ENCODE measurements at places on chromosomes 6 and 20.
A peak's percentile ranks its signal among the peaks of the same experiment; 100 is the strongest.

DNA sequence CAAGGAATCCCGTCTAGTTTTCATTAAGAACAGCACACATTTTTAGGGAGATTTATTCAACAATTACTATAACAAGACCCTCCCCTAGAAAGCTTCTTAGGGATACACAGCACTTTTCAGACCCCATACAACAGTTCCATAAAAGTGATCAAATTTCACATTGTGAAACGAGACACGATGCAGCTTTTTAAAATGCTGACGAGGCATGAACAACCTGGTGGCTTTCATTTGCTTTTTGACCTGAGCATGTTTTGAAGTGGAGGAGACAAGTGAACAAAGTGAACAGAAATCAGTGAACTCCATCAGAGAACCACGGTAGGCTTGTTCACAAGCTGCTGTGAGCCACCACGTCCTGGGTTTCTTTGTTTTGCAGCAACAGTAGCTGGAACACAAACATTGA is 112.2 kb downstream of the PCSK2 start:
- H3K36me3 ChIP-seq: no peaks in the 10 kb centered on the region
- no peak for DNase-seq

GRCh38 chr6:137724495-137725211 is 142.4 kb upstream of the TNFAIP3 start:
- no peaks in the 10 kb centered on the region for H3K27me3 ChIP-seq
- no peak overlapping the region for H3K4me3 ChIP-seq
- no peak overlapping the region for H3K27ac ChIP-seq

DNA sequence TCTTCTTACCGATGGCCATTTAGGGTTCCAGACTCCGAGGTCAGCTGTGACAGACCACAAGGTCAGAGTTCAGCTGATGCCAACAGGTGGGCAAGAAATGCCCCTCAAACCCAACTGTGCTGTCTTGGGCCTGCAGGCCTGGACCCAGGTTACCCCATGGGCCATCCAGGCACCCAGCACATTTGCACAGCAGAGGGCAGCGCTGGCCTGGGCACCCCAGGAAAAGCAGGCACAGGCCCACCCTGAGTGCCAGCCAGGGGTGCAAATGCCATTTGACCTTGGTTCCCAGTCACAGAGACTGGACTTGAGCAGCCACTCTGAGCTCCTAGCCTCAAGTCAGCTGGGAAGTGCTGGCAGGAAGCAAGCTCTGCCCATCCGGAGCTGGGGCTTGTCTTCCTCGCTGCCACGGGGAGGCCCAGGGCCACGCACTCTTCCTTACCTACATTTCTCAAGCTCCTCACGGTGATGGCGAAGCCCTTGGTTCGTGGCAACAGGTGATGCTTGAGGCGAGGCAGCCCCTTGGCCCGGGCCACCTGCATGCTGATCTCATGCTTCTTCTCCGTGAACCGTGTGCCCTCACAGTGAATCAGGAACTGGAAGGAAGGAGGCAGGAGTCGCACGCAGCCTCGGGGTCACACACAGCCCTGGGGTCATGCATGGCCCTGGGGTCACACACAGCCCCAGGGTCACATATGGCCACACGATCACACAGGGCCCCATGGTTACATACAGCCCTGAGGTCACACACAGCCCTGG is 120.8 kb downstream of the AGPAT4 start:
- H3K36me3 ChIP-seq: peaks cover 3% of the 10 kb centered on the region
- no peaks in the 10 kb centered on the region for H3K27me3 ChIP-seq
- H3K4me1 ChIP-seq: no peaks in the 10 kb centered on the region
- H3K27ac ChIP-seq: no peak overlapping the region
- no peak overlapping the region for H3K4me3 ChIP-seq

GRCh38 chr20:25199473-25200260 is 4.2 kb downstream of the ENTPD6 start:
- H3K36me3 ChIP-seq: no peaks in the 10 kb centered on the region
- H3K4me3 ChIP-seq: no peak overlapping the region
- H3K27ac ChIP-seq: no peak overlapping the region
- no peaks in the 10 kb centered on the region for H3K27me3 ChIP-seq
- H3K4me1 ChIP-seq: peaks cover 15% of the 10 kb centered on the region

- H3K4me1 ChIP-seq: no peaks in the 10 kb centered on the region
- H3K36me3 ChIP-seq: no peaks in the 10 kb centered on the region
- H3K27me3 ChIP-seq: no peaks in the 10 kb centered on the region
- no peak overlapping the region for H3K27ac ChIP-seq
- no peak for DNase-seq
Measured at GRCh38 chr6:67501755-67502154, 1133.3 kb upstream of the ADGRB3 start.

- H3K36me3 ChIP-seq: no peaks in the 10 kb centered on the region
- H3K4me3 ChIP-seq: no peak overlapping the region
- no peak overlapping the region for H3K27ac ChIP-seq
- H3K27me3 ChIP-seq: no peaks in the 10 kb centered on the region
- no peaks in the 10 kb centered on the region for H3K4me1 ChIP-seq
- no peak for DNase-seq
Measured at GRCh38 chr6:104768906-104769305, 90.8 kb downstream of the HACE1 start.

DNA sequence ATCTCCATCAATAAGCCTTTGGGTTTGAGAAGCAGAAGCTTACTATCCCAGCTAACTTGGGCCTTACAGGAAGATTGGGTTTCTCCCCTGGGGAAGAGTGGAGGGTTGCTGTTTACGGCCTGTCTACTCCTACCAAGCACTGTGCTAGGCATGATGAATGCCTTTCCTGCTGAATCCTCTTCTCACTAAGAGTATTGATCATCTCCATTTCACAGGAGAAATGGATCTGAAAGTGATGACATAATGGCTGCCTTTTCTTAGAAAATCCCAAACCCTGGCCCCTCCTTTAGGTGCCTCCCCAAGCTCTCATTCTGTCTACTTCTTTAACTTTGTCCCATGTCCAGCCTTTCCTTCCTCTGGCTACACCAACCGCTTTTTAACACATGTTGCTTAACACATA is 66.1 kb downstream of the TSHZ2 start:
- H3K27me3 ChIP-seq: no peaks in the 10 kb centered on the region
- no peak overlapping the region for H3K27ac ChIP-seq
- no peak for DNase-seq
- peaks cover 17% of the 10 kb centered on the region for H3K4me1 ChIP-seq
- H3K36me3 ChIP-seq: no peaks in the 10 kb centered on the region

DNA sequence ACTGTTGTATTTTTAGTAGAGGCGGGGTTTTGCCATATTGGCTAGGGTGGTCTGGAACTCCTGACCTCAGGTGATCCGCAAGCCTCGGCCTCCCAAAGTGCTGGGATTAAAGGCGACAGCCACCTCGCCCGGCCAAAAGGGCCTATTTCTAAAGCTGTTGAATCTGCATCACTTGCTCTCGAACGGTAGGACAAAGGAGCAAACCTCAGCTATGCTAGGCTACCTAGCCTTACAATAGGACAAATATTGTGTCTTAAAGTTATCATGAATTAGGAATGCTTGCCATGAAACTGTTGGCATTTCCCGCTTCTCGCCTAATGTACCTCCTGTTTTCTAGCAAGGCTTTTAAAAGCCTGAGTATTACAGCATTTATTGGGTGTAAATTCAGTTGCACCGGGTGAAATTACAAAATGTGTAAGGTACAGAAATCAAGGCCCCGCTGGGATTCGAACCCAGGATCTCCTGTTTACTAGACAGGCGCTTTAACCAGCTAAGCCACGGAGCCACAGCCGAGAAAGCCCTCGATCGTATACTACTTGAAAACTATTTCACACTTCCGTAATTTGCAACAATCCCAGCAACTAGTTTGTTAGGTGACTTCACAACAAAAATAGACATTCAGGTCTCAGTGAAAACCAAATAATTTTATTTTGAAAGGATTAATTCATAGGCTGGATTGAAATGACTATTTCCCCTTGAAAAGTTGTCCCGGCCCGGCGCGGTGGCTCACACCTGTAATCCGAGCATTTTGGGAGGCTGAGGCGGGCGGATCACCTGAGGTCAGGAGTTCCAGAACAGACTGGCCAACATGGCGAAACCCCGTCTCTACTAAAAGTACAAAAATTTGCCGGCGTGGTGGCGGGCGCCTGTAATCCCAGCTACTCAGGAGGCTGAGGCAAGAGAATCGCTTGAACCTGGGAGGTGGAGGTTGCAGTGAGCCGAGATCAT is 211.6 kb upstream of the ZNF184 start:
- H3K27me3 ChIP-seq: peaks cover 28% of the 10 kb centered on the region
- peak; percentile 36 for DNase-seq
- no peak overlapping the region for H3K4me3 ChIP-seq
- H3K27ac ChIP-seq: no peak overlapping the region
- no peaks in the 10 kb centered on the region for H3K4me1 ChIP-seq
- no peaks in the 10 kb centered on the region for H3K36me3 ChIP-seq

DNA sequence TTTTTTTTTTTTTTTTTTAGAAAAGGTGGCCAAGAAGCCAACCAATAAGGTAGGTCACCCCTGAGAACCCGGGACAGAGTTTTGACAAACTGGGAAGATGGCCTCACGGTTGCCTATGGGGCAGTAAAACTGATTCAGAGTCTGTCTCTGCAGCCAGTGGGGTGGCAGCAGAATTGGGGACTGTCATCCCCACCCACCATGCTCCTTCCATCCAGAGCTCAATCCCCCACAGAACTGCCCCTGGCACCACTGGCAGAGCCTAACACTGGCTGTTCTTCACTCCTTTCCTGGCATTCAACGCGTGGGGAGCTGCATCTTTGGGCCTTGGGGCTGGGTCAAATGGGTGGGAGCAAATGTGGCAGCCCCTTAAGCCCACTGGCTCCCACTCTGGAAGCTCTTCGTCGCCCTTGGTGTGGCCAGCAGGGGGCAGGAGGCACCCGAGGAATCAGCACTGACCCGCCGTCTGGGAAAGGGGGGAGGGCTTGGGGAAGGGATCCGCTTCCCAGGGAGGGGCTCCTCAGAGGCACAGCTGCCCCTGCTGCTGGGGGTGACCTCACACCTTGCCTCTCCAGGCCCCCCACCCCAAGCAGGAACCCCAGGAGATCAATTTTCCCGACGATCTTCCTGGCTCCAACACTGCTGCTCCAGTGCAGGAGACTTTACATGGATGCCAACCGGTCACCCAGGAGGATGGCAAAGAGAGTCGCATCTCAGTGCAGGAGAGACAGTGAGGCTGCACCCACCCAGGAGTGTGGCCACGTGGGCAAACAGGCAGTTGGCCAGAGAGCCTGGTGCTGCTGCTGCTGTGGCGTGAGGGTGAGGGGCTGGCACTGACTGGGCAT is 10.4 kb downstream of the CD40 start:
- H3K27me3 ChIP-seq: no peaks in the 10 kb centered on the region
- no peak overlapping the region for H3K4me3 ChIP-seq
- no peak overlapping the region for H3K27ac ChIP-seq
- no peaks in the 10 kb centered on the region for H3K4me1 ChIP-seq

GRCh38 chr6:20279608-20280287 is 67.5 kb upstream of the MBOAT1 start:
- no peaks in the 10 kb centered on the region for H3K36me3 ChIP-seq
- no peaks in the 10 kb centered on the region for H3K4me1 ChIP-seq
- H3K27ac ChIP-seq: no peak overlapping the region
- H3K27me3 ChIP-seq: no peaks in the 10 kb centered on the region
- no peak for DNase-seq

GRCh38 chr6:152401978-152402377 is 235.2 kb downstream of the SYNE1 start:
- peaks cover 20% of the 10 kb centered on the region for H3K36me3 ChIP-seq
- H3K4me1 ChIP-seq: peaks cover 30% of the 10 kb centered on the region
- H3K27ac ChIP-seq: no peak overlapping the region
- no peaks in the 10 kb centered on the region for H3K27me3 ChIP-seq
- no peak overlapping the region for H3K4me3 ChIP-seq

GRCh38 chr6:166555086-166555485 is 31.4 kb downstream of the RAMACL start:
- no peaks in the 10 kb centered on the region for H3K27me3 ChIP-seq
- no peaks in the 10 kb centered on the region for H3K36me3 ChIP-seq
- DNase-seq: no peak
- H3K4me3 ChIP-seq: no peak overlapping the region

DNA sequence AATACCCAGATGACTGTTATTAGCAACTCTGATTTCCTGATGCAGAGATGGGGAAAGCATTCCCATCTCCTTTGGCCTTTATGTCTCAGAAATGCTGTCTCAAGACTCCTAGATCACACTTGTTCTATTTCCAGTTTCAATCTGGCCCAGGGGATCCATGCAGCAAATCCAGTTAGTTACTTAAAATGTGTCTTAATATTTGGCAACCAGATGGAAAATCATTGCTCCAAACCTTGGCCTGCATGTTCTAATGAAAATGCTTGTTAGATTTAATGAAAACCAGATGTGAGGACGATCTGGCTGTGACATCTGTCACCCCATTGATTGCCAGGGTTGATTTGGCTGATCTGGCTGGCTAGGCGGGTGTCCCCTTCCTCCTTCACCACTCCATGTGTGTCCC is 125.2 kb downstream of the TSHZ2 start:
- no peak for DNase-seq
- no peaks in the 10 kb centered on the region for H3K27me3 ChIP-seq
- H3K4me3 ChIP-seq: no peak overlapping the region
- no peak overlapping the region for H3K27ac ChIP-seq
- H3K36me3 ChIP-seq: no peaks in the 10 kb centered on the region
- no peaks in the 10 kb centered on the region for H3K4me1 ChIP-seq
